ENCODE measurements at places on chromosomes 12 and 14.

GRCh38 chr14:94974893-94975292 lies 182.4 kb downstream of the DICER1 start:
- DNase-seq = no peak

DNA sequence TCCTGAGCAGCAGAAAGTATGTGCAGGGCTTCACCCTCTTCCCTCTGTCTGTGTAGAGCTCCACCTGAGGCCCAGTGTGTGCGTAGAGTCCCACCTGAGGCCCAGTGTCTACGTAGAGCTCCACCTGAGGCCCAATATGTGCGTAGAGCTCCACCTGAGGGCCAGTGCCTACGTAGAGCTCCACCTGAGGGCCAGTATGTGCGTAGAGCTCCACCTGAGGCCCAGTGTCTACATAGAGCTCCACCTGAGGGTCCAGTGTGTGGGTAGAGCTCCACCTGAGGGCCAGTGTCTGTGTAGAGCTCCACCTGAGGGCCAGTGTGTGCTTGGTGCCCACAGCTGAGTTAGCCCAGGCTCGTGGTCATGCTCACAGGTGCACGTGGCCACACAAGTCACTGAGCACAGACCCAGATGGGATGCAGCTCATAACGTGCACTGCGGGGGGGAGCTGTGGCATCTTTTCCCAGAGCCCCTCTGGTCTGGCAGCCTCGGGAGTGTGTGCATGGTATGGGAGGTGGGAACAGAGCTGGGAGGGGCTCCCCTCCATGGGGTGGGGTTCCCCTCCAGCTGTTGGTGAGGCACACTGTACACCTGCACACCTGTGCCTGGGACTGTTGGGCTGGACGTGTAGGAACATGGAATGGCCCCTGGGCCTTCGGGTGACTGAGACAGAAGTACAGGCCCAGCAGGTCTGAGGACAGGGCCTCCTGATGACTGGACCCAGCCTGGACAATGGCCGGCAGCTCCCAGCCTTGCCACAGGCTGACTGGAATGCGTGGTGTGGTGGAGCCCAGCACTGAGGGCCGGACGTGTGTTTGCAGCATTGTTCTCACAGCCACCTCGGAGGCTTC lies 20.1 kb downstream of the PACS2 start:
- no peak for DNase-seq

- DNase-seq = no peak
Observed at GRCh38 chr12:24728366-24728765, 220.5 kb downstream of the BCAT1 start.

DNA sequence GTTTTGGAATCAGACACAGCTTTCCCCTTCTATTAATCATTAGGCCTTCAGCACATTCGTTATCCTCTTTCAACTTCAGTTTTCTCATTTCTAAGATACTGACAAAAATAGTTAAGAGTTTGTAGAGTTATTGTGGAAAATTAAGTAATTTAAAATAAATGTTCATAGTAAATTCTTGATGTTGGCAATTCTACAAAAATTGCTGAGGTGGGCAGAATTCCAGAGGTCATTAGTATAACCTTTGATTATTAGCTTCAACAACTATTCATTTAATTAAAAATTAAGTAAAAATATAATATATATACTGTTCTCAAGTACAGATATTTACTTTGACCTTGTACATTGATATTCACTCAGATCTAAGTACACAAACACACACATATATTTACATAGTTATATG lies 58.5 kb downstream of the DIO2 start:
- DNase-seq = no peak

Data from cerebellum (tissue), 4 donors.